ENCODE measurements at places on chromosomes 7 and 10.

DNA sequence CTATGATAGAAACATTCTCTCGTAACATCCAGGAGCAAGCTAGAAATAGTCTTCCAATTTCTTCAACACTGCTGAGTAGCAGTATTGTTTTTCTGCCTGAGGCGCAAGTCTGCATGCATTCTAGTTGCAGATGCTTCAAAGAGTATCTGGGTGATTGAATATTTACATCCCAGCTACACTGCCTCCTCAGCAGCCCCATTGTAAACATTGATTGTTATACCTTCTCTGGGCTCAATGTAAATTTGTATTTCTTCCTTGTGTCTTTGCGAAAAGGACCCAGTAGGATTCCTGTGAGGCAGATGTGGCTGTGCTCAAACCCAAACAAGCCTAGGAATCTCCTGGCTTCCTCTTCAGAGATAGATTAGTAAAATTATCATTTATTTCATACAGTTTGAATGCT is 320.7 kb downstream of the CDC14C start:
- DNase-seq = no peak

GRCh38 chr10:58775960-58776567 is 263.4 kb downstream of the BICC1 start:
- no peak for DNase-seq

DNA sequence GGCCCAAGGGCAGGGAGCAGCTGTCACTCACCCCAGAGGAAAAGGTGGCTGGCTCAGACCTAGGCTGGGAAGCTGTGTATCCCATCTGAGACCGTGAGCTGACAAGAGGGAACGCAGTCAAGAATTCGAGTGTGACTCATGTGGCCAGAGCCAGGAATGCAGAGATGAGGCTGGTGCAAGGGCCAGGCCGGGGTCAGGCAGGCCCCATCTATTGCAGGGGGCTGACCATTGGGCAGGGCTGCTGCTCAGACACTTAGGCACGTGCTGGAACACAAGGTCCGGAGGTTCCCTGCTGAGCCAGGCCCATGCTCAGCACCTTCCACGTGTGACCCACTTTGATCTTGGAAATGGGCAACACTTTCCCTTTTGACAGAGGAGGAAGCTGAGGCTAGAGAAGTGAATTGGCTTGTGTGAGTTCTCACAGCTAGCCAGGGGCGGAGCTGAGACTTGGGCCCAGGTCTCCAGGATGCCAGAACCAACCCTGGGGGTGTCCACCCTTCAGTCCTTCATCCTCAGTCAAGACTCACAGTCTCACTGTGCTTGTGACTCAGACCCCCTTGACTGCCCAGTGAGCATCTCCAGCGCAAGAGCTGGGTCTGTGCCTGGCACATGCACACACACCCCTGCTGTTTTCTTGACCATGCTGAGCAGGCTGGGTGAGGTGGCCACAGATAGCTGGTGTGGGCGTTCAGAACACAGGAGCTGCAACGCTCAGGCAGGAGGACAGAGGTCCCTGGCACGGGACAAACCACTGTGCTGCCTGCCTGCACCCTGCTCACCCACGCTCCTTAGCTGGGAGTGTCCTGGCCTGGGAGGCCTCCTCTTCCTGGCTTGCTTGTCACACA is 47.6 kb upstream of the PPIF start:
- DNase-seq = no peak

DNA sequence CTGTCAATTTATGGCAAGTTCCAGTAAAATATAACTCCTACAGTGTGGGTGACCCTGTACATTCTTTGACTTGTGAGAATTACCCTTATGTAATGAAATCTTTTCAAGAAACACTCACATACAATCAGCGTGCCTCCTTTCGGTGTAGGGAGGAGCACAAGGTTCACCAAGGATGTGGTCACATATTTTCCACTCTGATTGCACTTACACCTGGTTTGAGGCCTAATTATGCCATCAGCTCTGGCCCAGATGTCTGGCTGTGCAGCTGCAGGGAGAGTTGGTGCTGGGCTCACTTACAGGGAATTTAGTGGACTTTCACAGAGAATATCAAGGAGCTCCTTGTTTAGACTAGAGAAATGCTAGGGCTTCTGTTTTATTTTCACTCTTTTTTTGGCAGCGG is 146.0 kb upstream of the STEAP4 start:
- DNase-seq = no peak

DNA sequence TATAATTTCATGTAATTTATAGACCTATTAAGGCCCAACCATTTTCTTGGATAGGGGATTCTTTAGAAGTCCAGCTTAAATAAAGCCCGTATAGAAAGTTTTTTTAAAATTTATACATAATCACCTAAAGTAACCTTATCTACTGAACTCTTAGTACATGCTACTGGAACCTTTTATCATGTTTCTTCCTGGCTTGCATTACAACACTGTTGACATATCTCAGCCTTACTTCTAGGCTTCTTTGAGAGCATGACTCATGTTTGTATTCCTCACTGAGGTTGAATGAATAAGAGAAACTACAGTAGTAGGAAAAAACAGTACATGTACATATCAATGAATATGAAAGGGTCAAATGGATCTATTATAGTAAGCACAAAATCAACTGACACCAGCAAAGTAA is 8.2 kb upstream of the MAGI2 start:
- no peak for DNase-seq

GRCh38 chr10:103685880-103686669 is 169.3 kb downstream of the SH3PXD2A start:
- peak; percentile 94 for DNase-seq

- DNase-seq = no peak
Observed at GRCh38 chr10:118957443-118957825, 72.1 kb upstream of the NANOS1 start.

DNA sequence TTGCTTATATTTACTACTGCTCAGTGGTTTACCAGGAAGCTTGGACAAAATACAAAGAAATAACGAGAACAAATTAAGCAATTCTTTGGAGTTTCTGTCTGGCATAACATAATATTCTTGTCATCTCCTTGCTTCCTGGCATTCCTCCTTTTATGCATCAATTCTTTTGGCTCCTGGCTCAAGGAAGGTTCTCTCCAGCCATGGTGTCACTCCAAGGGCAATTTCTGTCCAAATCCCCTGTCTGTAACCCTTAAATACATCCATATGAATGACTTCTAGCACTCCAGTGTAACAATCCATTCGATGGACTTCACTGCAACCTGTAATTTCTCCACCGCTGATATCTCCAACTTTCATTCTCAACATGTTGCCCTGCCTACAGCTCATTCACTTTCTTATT is 617.7 kb upstream of the ANKRD30A start:
- no peak for DNase-seq

DNA sequence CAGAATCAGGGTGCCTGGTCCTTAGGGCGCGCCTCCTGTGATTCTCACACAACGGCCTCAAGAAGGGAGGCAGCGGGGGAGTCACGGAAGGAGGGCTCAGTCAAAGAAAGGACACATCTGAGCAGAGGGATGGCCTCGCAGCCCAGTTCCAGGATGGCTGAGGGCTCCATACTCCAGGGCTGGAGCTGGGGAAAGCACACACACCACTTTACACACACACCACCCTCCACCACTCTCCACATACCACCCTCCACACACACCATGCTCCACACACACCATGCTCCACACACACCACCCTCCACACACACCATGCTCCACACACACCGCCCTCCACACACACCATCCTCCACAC is 22.2 kb downstream of the PRKAG2 start:
- no peak for DNase-seq

DNA sequence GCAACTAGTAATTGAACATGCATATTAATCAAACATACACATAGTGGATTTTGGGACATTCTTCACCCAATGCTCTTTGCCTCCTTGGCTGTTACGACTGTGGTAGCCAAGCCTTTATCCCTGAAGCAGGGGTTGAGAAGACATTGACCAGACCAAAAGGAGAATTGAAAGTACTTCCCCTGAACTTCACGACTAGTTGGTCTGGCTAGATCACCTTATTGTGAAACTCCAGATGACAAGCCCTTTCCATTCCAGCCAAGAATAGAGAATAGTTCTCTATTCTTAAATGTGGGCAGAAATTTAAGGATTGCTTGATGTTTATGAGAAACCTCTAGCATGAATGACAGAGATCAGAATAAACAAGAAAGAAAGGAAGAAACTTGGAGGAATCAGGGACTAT is 97.0 kb downstream of the LRMDA start:
- DNase-seq = peak; percentile 87

DNA sequence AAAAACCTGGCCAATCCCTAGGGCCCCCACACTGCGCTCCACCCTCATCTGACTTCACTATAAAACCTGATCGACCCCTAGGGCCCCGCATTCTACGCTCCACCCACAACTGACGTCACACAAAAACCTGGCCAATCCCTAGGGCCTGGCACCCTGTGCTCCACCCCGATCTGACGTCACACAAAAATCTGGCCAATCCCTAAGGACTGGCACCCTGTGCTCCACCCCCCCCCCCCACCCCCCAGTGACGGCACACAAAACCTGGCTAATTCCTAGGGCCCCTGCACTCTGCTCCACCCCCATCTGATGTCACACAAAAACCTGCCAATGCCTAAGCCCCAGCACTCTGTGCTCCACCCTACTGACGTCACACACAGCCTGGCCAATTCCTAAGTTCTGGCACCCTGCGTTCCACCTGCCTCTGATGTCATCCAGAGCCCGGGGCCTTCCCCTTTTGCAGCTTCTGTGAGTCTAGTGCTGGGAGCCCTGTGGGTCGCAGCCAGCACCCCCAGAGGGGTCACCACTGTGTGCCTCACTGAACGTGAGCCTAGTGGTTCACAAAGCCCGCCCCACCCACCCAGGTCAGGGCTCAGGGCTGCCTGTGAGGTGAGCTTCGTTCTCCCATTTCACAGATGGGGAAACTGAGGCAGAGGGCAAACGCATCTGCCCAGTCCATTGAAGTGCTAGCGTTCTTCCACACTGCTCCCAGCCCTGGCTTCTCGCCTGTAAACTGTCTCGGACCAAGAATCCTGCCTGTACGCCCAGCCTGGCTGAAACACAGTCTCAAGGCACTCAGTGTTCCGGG is 40.6 kb downstream of the MICALL2 start:
- DNase-seq = peak; percentile 31

DNA sequence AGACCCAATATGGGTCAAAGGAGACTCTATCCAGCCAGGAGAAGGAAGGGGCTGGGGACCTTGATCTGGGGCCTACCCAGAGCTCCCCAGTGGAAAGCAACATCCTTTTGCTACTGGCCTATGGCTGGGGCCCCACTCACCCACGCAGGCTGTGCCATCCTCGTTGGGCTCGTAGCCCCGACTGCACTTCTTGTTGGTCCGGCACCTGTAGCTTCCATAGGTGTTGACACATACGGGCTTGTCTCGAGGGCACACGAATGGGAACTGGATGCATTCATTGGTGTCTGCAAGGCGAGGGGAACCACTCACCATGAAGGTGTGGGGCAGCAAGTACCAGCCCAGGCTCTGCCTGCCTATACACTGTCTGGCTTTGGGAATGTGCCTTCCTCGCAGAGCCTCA is 30.5 kb downstream of the GOLGA7B start:
- no peak for DNase-seq

DNA sequence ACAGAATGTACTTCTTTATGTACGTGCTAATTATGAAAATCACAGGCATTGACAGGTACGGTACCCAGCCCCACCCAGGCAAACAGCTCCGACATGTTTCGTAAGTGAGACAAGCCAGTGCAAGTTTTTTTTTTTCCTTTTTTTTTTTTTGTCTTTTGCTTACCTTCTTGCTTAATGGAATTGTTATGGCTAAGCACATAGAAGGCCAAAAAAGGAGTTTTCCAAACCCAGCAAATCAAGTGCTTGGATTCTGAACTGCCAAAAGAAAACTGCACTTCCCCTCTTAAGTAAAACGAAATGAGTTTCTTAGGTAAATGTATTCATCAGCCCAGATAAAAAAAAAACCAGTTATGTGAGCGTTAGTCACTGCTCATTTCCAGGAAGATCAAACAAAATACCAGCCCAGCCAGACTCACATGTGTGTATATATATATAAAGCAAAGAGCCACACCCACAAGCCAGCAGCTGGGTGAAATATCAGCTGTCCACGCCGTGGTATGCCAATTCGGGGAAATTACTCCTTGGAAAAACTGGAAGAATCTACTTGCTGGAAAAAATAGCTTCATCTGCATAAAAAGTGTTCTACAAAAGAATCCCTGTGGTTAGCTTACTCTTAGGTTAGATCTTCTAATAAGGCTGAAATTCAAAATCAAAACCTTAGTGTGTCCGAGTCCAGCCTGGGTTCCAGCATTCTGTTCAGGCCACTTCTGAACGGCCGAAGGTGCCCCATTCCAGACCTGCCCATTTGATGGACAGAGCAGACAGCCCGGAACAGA is 8.0 kb downstream of the KLF6 start:
- peak; percentile 72 for DNase-seq

DNA sequence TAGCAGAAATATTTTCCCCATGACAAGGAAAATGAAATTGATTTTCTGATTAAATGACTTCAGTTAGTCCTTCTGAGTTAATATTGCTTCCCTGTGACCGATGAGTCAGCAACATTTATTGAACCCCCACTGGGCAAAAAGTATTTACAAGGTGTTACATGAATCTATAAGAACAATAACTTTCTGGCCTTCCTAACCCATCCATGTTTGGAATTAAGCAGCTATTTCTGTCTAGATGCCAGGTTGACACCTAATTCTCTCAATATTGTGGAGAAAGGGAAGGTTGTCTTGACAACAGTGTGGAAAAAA is 112.9 kb upstream of the JAZF1 start:
- no peak for DNase-seq

DNA sequence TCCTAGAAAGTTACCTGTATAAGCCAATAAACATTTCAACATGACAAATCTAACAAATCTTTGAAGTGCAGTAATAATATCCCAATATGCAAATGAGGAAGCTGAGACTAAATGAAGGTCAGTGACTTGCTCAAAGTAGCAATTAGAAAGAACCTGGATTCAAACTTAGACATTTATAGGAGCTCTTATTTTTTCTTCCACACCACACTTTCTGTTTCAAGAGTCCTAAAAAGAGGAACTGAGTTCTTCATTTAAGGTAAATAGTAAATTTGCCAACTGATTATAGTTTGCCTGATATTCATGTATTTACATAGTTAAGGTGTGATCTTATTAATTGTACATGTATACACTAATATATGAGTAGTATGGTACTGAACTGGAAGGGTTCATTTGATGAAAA is 44.0 kb downstream of the KLHDC10 start:
- no peak for DNase-seq

GRCh38 chr7:152859781-152860191 is 100.2 kb downstream of the ACTR3B start:
- DNase-seq = no peak

GRCh38 chr7:37916017-37916672 is 472 bp downstream of the SFRP4 start:
- DNase-seq = no peak

GRCh38 chr10:33559105-33559504 is 224.6 kb upstream of the NRP1 start:
- no peak for DNase-seq

GRCh38 chr10:125102246-125102645 is 58.1 kb downstream of the CTBP2 start:
- no peak for DNase-seq

DNA sequence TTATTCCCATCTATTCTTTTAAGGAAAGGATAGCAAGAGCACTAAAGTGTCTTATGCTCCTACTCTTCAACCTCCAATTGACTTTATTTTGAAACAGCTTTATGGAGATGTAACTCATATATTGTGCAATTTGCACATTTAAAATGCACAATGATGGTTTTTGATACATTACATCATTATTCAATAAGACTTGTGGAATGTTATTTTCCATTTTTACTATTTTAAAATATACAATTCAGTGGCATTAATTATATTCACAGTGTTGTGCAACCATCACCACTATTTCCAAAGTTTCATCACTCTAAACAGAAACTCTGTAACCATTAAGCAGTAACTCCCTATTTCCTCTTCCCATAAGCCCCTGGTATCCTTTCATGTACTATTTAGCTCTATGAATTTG is 489.8 kb downstream of the NEBL start:
- peak; percentile 38 for DNase-seq

GRCh38 chr10:88791924-88792323 is 10.6 kb upstream of the LIPM start:
- DNase-seq = peak; percentile 44
